Pancreas (tissue), 10 donors: ENCODE measurements at places on chromosomes 4 and X.

DNA sequence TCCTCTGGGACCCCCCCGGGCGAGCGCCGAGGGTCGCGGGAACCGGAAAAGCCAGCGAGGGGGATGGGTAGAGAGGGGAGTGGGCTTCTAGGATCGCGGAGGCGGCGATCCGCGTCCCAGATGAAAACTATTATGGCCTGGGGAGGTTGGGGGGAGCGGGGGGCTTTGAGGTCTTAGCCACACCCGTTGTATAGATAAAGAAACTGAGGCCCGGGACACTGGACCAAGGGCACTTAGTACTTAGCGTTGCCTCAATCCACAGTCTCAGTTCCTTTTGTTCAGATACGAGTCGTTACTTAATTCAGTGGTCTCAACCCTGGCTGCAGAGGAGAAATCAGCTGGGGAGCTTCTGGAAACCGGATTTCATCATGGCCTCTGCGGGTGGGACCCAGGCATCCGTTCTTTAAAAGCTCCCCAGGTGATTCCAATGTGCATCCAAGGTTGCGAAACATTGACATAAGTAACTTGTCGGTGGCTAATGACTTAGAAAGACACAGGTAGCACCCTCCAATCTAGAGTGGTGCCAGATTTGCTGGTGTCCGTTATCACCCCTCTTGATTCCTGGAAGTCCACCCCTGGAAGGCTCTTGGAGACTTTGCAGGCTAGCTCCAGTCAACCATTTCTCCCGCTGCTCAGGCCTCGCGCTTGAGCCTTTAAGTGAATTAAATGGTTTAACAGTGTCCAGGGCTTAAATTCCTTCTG, 90.7 kb downstream of the GEMIN8 start:
- no peak for DNase-seq

DNA sequence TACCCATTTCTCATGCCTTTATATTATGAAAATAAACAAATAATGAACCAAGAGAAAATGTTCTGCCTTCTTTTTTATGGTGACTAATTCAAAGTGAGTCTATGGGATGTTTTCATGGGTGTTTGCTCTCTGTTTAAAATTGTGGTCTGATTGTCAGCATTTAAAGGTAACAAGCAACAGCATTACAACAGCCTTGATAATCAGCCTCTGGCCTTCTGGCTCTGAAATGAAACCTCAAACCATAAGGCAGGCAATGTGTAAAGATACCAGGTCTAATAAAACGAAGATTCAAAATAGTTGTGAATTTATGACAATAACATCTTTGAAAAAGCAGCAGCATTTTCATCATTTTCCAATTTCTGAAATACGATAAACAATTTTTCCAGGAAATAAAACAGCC, 63.7 kb downstream of the FAM13A start:
- no peak for DNase-seq

GRCh38 chrX:132594129-132594528, 105.3 kb upstream of the MBNL3 start:
- no peak for DNase-seq

DNA sequence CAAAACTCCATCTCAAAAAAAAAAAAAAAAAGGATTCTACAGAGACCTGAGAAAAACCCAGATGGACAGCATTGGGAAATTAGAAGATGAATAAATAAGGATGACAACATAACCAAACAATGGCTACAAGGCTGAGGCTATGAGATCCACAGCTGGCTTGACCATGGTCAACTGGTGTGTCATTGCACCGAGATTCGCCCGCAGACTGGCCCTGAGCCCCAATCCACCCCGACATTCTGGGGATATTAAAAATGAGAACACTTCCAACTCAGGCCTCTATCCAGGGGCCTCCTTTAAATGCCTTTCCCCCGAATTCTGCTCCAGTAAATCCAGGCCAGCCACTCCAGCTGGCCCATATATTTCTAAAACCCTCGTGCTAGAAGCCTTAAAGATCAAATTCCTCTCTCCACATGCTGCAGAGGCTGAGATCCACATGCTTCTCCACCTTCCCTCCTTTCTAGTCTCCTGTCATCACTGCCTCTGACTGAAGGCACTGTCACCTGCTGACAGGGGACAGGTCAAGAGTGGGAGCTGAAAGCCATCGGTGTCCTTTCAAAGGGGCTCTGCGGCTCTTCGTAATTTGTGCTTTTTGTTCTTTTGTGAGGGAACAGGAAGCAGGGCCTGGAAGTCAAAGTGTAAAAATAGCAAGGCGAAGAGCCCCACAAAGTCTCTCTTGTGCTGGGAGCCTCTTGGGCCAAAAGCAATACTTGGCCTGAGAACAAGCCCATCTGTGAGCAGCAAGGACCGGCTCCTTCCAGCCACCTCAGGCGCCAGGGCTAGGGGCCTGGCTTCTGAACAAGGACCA, 203.7 kb downstream of the NSUN7 start:
- no peak for DNase-seq

DNA sequence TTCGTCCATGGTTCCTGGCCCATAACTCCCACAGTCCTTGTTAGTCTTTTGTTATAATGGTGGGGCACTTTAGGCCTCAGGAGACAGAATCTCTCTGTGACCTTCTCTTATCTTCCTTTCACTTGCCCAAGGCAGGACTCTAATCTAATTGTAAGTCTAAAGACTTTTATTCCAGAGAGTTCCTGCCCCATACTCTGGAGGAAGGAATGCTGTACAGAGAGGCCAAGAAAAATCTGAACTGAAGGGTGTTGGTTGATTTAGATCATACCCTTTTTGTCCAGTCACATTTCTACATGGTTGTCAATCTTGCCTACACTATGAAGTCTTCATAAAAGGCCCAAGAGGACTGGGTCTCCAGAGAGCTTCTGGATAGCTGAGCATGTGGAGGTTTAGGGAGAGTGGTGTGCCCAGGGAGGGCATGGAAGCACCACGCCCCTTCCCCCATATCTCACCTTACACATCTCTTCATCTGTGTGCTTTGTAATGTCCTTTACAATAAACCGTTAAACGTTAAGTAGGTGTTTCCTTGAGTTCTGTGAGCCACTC, 84.5 kb downstream of the AFF1 start:
- DNase-seq, result no peak

DNA sequence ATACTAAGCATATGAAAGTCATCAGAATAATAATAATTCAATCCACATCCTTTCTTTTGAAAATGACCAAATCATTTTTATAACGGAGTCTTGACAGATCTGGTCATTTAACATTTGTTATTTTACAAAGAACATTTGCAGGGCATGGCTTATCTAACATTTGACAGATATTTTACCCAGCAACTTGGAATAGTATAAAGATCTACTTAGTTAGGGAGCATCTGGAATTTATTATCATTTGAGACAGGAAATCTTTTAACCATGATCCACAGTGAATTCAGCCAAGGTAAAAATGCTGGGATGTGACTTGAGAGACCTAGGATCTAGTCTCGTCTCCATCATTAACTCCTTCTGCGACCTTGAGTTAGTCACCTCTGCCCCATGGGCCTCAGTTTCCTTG, 22.4 kb downstream of the STARD8 start:
- DNase-seq, result no peak

DNA sequence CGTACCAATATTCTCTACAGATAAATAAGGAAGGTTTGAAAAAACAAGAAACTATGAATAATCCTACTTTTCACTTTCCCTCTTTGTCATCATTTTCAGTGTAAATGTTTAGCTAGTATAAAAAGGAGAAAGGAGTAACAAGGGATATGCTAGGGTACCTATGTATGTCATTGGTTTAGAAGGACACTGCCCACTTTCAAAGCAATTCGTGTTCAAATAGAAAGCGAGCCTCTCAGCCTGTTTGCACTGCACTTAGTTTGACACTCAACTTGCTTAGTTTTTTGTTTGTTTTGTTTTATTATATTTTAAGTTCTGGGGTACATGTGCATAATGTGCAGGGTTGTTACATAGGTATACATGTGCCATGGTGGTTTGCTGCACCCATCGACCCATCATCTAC, 21.6 kb upstream of the RXFP1 start:
- no peak for DNase-seq

DNA sequence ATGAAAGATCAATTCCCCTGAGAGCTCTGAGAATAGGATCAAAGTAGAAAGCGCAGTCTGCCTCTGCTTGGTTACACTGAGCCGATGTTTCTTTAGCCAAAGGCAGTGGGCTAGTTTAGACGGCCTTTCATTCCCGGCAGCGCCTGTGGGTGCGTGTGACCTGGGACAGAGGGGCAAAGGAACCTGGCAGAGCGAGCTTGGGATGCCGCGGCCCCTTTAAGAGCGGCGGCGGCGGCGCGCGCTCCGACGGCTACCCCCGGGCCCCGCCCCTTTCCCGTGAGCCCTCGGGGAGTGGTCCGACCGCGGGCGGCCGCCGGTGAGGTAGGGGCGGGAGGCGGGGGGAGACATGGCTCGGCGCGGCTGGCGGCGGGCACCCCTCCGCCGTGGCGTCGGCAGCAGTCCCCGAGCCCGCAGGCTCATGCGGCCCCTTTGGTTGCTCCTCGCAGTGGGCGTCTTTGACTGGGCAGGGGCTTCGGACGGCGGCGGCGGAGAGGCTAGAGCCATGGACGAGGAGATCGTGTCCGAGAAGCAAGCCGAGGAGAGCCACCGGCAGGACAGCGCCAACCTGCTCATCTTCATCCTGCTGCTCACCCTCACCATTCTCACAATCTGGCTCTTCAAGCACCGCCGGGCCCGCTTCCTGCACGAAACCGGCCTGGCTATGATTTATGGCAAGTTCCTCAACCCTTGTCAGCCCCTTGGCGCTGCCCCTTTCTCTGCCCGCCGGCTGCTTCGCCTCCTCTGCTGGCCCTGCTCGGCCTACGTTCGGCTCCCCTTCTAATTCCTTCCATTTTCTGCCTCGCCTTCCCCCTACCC, at the start of gene SLC9A6:
Gene SLC9A6, plus strand, starts transcription at position 279 of the 816 bp plus-strand sequence. Its CDS starts 224 bp downstream, at position 503.
- DNase-seq, result peak; percentile 75

DNA sequence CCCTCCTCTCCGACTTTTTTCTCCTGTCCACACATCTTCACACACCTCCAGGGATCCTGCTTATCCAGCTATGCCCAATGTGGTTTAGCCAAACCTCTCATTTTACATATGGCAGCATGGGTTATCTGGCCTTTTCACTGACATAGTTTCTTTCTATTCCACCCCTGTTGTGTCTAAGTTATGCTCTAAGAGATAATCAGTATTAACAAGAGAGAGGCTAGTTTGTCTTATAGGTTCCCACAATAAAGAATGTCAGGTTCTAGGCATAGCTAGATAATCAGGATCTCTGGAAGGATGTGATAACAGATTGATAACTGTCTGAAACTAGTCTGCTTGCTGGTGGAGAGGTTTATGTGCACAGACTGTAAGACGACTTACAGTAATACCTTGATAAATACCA, 7.7 kb upstream of the GALNT7 start:
- DNase-seq, result no peak

GRCh38 chr4:99361899-99362275, 9.3 kb upstream of the ADH1C start:
- no peak for DNase-seq

GRCh38 chr4:48470570-48470969, 12.6 kb upstream of the SLC10A4 start:
- DNase-seq, result no peak

DNA sequence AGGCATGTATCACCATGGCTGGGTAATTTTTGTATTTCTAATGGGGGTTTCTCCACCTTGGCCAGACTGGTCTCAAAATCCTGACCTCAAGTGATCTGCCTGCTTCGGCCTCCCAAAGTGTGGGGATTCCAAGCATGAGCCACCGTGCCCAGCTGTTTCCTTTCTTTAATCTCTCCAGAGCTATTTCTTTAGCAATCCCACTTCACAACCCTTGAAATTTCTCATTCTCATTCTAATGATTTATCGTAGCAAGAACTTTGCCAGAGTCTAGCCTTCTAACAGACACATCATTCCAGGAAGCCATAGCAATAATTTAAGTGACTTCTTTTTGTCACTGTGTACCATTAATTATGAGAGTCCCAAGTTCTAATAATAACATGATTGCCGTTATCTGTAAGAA, 68.6 kb downstream of the RXFP1 start:
- no peak for DNase-seq

DNA sequence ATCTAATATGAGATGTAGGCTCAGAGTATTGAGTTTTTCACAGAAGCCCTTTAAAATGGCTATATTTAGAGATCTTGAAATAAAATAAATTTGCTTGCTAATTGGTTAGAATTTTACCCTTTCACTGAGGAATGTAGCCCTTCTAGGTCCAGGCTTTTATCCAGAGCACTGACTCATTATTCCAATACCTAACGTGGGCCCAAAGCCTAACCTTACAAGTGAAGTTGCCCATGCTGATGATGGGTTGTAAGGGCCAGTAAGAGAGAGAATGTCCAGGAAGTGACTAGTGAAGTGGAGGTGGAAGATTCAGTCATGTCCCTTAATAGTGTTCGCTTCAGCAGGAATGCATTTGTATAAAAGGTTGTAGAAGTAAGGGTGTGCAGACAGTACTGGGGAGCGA, 155.9 kb downstream of the STIM2 start:
- DNase-seq, result no peak

- no peak for DNase-seq
Observed at GRCh38 chr4:3221184-3221494, 27.8 kb upstream of the MSANTD1 start.

DNA sequence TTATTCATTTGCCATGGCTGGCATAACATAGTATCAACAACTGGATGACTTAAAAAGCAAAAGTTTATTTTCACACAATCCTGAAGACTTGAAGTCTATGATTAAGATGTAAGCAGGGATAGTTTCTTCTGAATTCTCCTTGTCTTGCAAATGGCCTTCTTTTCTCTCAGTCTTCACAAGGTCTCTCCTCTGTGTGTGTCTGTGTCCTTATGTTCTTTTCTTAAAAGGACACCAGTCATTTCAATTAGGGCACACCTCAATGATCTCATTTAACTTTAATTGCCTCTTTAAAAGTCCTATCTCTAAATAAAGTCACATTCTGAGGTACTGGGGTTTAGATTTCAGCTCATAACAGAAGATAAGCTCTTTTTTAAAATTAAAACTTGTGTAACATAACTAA, 399.7 kb downstream of the PABPC4L start:
- DNase-seq, result no peak

DNA sequence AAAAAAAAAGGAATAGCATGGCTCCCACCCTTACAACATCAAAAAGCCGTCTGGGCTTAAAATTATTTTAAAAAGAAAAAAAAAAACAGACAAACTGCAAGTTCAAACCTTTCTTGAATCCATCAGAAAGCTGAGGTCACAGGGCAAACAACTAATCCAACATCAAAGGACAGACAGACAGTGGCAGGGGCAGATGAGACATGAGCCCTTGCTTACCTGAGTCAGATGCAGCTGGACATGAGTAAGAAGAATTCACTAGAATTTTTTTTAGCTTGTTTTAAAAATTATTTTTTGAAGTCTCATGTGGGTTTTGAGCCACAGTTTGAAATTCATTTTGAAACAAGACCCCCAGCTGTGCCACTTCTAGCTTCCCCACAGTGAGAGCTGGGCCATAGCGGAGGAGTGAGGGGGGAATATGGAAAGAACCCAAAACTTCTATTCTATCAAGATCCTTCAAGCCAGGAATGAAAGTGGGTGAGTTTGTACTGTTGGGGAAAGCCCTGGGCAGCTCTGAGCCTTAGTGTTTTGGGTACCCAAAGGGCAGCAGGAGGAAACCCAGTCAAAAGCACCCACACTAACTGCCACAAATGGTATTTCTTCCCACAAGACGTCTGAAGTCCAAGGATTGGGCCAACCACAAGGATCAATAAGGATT, 111.4 kb downstream of the ATXN3L start:
- DNase-seq, result no peak
